ENCODE measurements at places on chromosomes 7 and 10.

DNA sequence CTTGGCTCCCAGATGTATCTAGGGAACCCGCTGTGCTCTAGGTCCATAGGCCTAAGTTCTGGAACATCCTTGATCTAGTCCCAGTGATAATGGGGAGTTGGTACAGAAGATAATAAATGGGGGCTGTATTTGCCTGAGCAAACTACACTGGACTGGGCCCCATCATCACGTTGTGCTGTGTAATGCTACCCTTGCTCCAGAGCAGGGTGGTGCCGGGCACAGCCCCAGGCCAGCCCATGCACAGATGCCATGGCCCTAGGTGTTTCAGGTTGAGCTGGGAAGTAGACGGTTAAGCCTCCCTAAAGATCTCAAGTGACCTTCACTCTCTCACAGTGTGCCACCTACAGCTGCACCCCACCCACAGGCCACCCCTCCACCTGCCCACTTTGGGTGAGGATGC lies 53.2 kb downstream of the STRA8 start:
- no peak for DNase-seq

DNA sequence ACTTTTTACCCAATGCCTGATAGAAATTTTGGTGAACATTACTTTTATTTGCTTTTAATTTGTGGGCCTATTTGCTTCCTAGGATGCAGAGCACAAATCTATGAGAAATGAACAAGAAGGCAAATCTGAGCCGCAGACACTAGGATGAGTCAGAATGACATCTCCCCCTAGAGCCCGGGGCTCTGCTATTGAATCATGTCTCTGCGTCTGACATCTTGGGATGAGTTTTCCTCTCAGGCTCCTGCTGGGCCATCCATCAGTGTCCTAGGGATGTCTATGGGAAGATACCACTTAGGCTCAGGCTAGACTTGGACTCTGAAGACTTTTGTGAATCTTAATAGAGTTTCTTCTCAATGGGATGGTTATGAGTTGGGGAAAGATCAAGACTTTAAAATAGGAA lies 157.3 kb upstream of the MTPN start:
- DNase-seq = no peak

GRCh38 chr7:93161181-93161762 lies 13.1 kb upstream of the SAMD9L start:
- no peak for DNase-seq

- DNase-seq = no peak
Measured at GRCh38 chr10:5284311-5285057, 80.3 kb upstream of the UCN3 start.

DNA sequence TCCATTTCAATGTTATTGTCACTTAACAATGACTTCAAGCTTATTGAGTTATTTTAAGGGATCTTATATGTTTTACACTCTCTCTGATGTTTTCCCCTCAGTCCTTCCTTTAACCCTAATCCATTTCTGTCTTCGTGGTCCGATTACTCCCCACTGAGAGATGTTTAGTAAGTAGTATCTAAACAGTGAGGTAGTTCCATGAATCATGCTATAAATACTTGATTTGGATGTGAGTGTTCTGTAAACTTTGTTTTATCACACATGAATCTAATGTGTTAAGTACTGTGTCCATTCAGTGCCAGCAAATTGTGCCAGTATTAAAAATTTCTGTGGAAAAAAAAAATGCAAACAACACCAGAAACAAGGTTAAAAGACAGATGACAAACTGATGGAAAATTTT lies 18.6 kb downstream of the RPP30 start:
- no peak for DNase-seq

Measured in occipital lobe (tissue), 3 donors.